Cortex of kidney (tissue), 1 donor: ENCODE measurements at places on chromosomes 3 and 15.

DNA sequence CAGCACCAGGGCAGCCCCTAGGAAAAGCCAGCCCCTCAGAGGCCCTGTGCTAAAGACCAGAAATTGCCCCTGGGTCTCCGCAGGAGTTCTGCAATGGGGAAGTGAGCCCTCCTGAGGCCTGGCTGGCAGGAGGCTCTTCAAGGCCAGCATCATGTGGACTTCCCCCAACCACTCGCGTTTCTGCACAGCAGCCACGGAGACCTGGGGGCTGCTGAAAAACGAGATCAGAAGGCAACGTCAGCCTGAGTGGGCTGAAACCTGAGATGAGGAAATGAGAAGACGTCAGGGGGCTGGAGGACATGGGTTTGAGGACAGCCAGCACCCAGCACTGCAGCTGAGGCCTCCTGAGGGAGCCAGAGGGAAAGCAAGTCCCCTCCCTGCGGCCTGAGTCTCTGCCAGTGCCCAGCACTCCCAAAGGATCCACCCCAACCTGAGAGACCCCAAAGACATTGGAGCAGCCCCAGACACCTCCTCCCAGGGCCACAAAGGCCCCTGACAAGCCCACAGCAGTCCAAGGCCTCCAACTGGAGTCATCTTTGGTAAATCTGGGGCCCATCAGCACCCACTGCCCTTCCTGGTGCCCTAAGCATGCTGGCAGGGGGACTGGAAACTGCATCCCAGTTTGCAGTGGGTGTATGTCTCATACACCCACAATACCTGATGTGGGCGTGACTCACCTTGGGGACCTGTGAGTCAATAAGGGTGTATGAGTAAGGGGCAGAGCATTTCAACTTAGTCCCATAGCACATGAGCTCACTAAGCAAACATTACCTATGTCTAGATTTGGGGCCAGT lies 29.2 kb upstream of the CYP11A1 start:
- DNase-seq = no peak

DNA sequence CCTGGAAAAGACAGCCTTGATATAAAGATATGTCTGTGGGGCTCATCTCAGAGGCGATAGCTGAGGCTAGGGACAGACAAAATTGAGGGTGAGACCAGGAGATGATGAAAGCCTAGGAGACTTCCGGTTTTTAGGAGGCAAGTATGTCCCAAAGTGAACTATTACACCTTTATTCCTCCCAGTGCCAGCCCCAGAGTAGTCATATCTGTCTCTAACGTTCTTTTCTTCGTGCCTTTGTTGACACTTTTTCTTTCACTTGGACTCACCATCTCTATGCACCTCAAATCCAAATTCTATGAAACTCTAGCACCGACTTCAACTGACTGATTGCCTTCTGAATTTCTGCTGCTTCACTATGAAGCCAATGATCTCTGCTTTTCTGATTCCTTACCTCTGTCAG lies 93.8 kb upstream of the RASGRP1 start:
- DNase-seq = no peak

- DNase-seq = no peak
Observed at GRCh38 chr15:100833417-100834389, 45.9 kb upstream of the ALDH1A3 start.

DNA sequence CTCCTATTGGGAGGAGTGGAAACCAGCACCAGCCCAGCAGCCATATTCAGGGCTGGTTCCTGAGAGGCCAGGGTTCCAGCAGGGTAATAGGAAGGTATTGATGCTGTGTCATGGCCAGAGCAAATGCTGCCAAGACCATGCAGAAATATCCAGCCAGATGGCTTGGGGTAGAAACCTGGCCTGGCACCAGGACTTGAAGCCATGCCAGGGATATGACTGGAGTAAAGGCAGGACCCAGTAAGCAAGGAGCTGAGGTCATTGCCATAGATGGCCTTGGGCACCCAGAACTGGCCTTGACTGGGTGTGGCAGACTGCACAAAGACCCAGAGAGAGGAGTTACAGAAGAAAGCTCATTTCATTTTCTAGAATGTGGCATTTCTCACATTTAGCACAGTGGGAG lies 257.6 kb upstream of the GOLGA6L4 start:
- no peak for DNase-seq

DNA sequence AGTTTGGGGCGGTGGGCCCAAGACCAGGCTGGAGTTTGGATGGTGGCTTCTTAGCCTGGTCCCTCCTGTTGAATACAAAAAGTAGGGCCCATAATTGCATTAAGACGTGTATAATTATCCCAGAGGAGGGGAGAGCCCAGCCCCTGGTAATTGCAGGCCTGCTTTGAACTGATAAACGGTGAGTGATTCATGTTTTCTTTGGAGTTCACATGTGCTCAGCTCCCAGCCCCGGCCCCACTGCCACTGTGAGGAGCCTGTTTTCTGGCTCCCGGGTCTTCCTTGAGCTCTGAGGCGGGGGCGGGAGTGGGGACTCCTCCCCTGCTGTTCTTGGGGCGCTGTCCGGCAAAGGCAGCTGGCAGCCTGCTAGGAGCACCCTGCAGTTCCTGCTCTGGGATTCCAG lies 3.1 kb downstream of the PLXNA1 start:
- DNase-seq = no peak

DNA sequence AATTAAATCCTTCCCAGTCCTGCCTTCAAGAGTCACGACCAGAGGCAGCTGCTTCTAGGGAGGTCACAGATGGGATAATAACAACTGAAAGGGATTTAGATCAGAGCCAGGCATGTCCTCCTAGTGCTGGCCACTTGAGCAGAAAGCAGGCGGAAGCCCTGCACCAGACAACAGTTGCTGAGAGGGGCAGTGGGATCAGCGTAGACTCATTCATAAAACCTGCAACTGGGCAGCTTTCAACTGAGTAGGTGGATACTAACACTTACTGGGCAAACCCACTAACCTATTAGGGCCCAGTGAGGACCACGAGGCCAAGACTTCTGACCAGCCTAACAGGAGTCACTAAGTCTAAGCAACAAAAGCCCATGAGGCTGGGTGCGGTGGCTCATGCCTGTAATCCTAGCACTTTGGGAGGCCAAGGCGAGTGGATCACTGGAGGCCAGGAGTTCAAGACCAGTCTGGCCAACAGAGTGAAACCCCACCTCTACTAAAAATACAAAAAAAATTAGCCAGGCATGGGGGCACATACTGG lies 67.0 kb downstream of the DAPK2 start:
- DNase-seq = no peak

DNA sequence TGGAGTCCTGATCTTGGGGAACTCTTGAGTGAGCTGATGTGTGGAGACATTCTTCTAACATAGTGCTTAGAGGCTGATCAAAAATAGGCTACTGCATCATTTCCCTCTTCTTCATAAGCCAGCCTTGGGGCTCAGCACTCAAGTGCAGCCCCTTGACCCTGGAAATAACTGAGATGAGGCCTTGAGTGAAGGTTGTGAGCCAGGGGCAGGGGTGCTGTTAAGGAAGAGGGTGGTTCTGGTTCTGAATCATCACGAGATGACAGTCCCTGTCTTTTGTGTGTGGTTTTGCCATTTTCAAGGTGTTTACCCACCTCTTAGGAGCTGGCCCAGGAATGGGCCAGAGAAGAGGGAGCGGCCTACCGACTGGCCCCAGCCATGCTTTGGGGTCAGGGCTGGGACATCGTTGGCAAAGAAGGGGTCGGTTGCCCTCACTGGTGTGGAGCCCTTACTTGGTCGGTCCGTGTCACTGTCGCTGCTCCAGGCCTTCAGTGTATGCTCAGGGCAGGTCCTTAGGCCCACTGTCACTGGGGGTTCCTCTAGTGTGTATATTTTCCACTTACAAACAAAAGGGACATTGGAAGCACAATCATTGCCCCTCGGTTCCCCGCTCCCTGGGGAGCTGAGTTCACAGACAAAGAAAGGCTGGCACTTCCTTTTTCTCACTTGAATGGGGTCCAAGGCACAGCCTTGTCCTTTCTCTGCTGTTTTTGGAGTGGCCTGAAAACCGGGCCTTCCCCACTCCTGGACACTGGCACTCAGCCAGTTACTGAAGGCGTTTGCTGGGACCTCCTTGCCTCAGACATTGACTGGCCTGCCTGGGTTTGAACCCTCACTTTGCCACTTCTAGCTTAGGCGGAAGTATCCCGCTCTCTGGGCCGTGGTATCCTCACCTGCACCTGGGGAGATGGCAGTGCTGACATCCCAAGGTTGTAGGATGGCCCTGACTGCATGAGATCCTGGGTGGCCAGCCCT lies 46.6 kb downstream of the SLC6A6 start:
- no peak for DNase-seq

GRCh38 chr3:13874891-13875290 lies 5.0 kb downstream of the WNT7A start:
- DNase-seq = no peak

- DNase-seq = no peak
Observed at GRCh38 chr15:64856429-64857145, 14.9 kb downstream of the PLEKHO2 start.

- DNase-seq = no peak
Observed at GRCh38 chr3:45593708-45594601, 596 bp upstream of the LIMD1 start.

DNA sequence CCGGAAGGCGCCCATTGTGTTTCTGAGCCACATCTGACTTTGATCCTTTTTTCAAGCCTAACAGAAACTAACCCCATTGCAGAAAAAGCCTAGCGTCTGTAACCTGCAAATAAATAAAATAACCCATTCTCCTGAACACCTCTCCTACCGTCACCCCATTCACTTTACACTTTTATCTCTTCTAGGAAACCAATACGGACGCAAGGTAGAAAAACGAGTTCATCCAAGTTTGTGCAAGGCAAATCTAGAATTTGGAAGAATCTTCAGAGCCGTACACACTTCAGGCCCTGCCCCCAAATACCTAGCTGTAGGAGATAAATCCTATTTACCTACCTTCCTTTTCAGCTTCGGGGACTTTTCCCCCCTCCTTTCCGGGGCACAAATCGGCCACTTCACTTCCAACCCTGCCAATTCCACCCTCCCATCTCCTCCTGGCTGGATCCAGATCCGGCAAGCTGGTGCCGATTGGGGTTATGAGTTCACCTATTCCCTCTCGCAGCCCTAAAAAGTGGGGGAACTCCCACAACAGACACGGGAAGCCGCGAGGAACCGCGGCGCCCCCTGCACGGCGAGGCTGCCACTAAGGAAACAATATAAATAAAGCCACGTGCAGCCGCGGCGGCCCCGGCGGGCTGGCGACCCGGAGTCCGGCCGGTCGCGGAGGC lies 987 bp downstream of the PRTG start:
- no peak for DNase-seq

- DNase-seq = no peak
Observed at GRCh38 chr3:126078866-126079265, 5.1 kb downstream of the SLC41A3 start.

- DNase-seq = no peak
Observed at GRCh38 chr3:167198949-167199600, 181.0 kb downstream of the ZBBX start.

- no peak for DNase-seq
Observed at GRCh38 chr3:4994823-4995499, 15.7 kb downstream of the BHLHE40 start.

GRCh38 chr15:70088887-70089691 lies 8.6 kb downstream of the TLE3 start:
- no peak for DNase-seq

- no peak for DNase-seq
Observed at GRCh38 chr15:57727031-57727430, 20.5 kb downstream of the POLR2M start.

GRCh38 chr15:68608206-68608843 lies 29.5 kb downstream of the CORO2B start:
- no peak for DNase-seq

DNA sequence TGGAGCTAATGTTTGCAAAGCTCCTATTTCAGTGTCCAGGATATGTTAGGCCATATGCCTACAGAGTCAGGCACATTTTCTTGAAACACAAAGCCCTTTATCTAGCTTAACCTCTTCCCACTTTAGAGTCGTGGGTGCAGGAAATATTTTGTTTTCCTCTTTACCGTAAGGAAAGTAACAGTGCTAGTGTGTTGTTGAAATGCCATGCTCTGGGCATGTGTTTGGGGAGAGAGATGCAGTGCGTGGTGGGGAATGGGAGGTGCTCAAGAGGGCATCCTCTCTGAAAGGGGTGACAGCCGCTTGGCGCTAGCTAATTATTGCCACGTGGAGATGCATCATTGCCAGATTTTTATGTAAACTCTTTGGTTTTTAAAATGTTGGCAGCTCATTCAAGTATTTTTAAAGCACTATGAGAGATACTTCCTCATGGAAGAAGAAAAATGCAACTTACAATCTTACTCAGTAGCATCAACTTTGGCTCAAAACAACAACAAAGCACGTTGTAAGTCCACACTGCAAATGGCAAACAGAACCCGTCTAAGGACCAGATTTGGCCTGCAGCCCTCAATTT lies 152.6 kb downstream of the LPP start:
- no peak for DNase-seq

- DNase-seq = no peak
Observed at GRCh38 chr3:99568663-99569335, 69.6 kb upstream of the COL8A1 start.

DNA sequence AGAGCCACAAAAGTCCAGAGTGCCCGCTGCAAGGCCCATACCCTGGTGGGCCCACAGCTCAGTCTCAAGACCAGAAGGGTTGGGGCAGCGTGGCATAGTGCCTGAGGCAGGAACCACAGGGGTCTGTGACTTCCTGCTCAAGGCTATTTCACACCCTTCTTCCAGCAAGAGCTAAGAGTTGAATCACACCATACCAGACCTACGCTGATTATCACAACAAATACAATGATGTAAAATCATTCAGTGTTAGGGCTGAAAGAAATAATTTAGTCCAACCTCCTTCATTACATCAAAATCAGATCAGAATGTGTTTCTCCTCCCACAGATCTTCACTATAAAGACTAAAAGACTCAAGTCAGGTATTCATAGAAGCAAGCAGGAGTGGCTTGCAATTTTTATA lies 27.8 kb upstream of the ST8SIA2 start:
- no peak for DNase-seq

- no peak for DNase-seq
Observed at GRCh38 chr15:42129364-42129763, 27.1 kb downstream of the PLA2G4F start.

DNA sequence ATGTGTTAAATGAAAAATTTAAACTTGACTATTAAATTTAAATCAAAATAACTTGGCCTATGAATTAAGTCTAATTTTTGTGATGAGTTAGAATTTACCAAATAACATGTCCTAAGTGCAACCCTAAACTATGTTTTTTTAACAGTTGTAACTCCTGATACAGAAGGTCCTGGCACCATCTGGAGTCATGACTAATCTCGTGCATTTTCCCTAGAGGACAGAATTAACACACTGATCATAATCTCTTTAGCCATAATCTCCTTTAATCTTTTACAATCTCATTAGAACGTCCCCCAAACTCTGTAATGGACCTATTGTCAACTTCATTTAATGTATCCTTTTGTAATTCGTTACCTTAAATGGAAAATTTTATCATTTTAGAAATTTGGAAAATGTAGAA lies 100.6 kb downstream of the SUCNR1 start:
- no peak for DNase-seq
